ENCODE measurements at places on chromosomes 2 and 18. TPM values are rescaled to one million over a fixed set of nuclear protein-coding genes. Genes with fewer than 3 reads are reported as not detected.

PROKR1 gene
- polyA plus RNA-seq, result not detected

COLEC12 gene
- polyA plus RNA-seq, result not detected

IL18RAP gene
- polyA plus RNA-seq, result not detected

GPN1 gene
- 73.6 TPM for polyA plus RNA-seq

KCNS3 gene
- polyA plus RNA-seq, result not detected

CYTIP gene
- polyA plus RNA-seq, result 270 TPM

CAPN10 gene
- 8.4 TPM for polyA plus RNA-seq

DSG4 gene
- not detected for polyA plus RNA-seq

TANC1 gene
- not detected for polyA plus RNA-seq

PLB1 gene
- 0.47 TPM for polyA plus RNA-seq

DAW1 gene
- not detected for polyA plus RNA-seq

OTOS gene
- not detected for polyA plus RNA-seq

SH3BP4 gene
- polyA plus RNA-seq, result not detected

MAP3K19 gene
- polyA plus RNA-seq, result not detected

KCNE4 gene
- polyA plus RNA-seq, result not detected

MYO3B gene
- polyA plus RNA-seq, result not detected

ABCG5 gene
- polyA plus RNA-seq, result not detected

GRCh38 chr2:156505696-156506095 is 69.5 kb downstream of the GPD2 start:
- H3K36me3 ChIP-seq, result no peaks in the 10 kb centered on the region
- H3K4me3 ChIP-seq, result no peak overlapping the region
- no peak overlapping the region for H3K27ac ChIP-seq

DNA sequence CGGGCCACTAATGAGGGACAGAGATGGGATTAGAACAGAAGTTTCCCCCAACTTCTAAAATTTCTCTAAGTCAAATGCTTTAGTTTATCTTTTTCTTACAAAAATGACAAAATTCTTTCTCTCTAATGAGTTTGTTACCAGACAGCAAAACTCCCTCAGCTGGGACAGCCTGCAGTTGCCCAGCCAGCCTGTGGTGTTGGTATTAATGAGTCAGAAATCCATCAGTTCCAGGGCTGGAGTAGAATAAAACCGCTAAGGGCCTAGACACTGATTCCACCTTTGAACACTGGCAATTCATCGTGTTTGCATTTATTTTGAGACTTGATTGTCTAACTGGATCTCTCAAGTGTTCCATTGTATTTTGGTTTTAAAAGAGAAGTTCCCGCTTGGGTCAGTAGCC is 38.3 kb upstream of the SMAD2 start:
- H3K4me3 ChIP-seq, result no peak overlapping the region
- H3K27me3 ChIP-seq, result no peaks in the 10 kb centered on the region
- no peak for DNase-seq
- no peaks in the 10 kb centered on the region for H3K4me1 ChIP-seq
- H3K27ac ChIP-seq, result no peak overlapping the region

DNA sequence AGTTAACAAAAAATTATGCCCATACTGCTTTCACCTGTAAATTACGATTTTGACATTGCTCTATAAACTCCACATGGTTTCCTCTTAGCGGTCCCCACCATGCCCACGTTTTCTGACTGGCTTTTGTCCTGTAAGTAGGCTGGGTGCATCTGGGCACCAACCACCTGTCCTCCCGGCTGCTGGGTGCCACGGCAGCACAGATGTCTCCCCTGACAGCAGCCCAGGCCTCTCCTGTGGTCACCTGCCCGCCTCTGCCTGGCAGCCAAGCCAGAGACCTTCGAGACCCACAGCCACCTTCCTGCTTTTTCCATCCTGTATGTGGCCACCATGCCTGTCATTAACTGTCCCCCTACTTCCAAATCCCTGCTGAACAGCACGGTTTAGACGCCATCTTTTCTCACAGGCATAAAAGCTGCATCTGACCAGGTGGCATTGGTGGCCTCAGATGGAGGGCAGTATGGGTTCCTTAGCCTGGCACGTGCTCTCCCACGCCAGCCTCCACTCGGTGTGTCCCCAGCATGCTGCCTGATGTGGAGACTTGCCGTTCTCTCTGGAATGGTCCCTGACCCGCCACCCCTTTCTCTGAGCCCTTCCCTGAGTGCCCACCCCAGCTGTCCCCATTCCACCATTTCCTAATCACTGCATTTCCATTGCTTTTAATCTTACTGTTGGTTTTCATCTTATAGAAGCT is 18.9 kb downstream of the SNORC start:
- H3K27me3 ChIP-seq, result no peaks in the 10 kb centered on the region
- H3K4me3 ChIP-seq, result no peak overlapping the region
- no peak for DNase-seq
- no peaks in the 10 kb centered on the region for H3K4me1 ChIP-seq

- DNase-seq, result no peak
- H3K4me3 ChIP-seq, result no peak overlapping the region
- no peak overlapping the region for H3K27ac ChIP-seq
- no peaks in the 10 kb centered on the region for H3K4me1 ChIP-seq
- no peaks in the 10 kb centered on the region for H3K27me3 ChIP-seq
These were observed 219.4 kb downstream of the NAPG start for GRCh38 chr18:10745219-10745618.

DNA sequence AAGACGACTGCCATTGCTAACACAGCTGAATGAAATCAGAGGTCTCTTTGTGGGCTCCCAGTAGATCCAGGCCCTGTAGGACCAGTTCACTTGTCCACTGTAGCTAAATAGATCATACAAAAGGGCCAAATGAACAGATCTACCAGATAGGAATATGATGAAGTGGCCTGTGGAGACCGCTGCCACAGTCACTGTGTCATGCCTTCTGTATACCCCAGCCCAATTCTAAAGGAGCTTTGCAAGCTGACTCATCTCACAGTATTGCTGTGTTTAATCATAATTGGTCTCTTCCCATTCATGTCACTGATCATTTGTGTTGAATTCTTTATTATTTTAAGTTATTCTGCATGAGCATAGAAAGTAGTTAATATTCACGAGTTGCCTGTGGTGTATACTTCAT is 125.8 kb downstream of the MTCL1 start:
- no peaks in the 10 kb centered on the region for H3K36me3 ChIP-seq
- H3K27me3 ChIP-seq, result no peaks in the 10 kb centered on the region
- H3K4me3 ChIP-seq, result no peak overlapping the region
- H3K4me1 ChIP-seq, result no peaks in the 10 kb centered on the region
- no peak for DNase-seq

DNA sequence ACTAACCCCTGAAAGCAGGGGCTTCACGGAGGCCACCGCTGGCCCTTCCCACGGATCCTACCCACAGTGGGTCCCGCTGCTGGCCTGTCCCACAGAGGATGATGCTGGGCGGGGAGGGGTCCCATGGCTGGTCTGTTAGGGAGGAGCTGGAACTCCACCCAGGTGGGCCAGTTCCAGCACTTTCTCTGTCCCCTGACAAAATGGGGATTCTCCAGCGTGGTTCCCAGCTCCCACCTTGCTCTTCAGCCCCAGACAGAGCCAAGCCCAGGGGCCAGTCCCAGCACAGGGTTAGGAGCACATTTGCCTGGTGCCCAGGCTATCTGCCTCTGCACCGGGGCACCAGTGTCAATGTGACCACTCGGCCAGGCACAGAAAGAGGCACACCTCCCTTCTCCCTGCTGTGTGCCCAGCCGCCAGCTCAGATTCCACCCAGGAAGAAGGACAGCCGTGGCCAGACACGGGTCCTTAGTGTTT is 50.0 kb downstream of the ANKMY1 start:
- H3K4me1 ChIP-seq, result no peaks in the 10 kb centered on the region
- H3K27ac ChIP-seq, result no peak overlapping the region
- no peaks in the 10 kb centered on the region for H3K27me3 ChIP-seq
- H3K36me3 ChIP-seq, result peaks cover 6% of the 10 kb centered on the region

DNA sequence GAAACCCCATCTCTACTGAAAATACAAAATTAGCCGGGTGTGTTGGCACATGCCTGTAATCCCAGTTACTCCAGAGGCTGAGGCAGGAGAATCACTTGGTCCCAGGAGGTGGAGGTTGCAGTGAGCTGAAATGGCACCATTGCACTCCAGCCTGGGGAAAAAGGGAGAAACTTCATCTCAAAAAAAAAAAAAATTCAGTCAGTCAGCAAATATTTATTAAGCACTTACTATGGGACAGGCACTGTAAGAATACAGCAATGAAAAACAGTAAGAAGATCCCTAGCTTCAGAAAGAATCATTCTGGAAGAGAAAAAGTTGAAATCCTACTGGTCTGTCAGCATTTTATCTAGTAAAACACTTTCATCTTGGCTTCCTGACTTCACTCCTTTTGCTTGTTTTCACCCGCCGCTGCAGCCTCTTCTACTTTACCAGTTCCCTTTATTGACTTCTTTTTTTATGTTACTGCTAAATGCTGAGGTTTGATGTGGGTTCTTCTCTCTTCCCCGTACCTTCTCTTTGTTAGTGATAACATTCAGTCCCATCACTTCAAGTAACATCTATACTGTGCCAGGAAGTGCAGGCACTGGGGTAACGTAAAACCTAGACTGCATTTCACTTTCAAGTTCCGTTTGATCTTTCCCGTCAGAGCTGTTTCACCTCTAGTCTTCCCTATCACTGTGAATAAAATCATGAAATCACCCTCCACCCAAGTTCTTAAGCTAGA is 10.8 kb upstream of the TAF4B start:
- H3K36me3 ChIP-seq, result no peaks in the 10 kb centered on the region
- H3K27me3 ChIP-seq, result no peaks in the 10 kb centered on the region

GRCh38 chr2:45259138-45259537 is 249.9 kb upstream of the SIX2 start:
- no peaks in the 10 kb centered on the region for H3K4me1 ChIP-seq
- no peak for DNase-seq
- no peak overlapping the region for H3K4me3 ChIP-seq
- no peak overlapping the region for H3K27ac ChIP-seq
- H3K36me3 ChIP-seq, result no peaks in the 10 kb centered on the region

GRCh38 chr18:74251297-74252038 is 40.3 kb downstream of the CYB5A start:
- H3K4me3 ChIP-seq, result no peak overlapping the region
- no peaks in the 10 kb centered on the region for H3K27me3 ChIP-seq
- no peak for DNase-seq
- H3K36me3 ChIP-seq, result no peaks in the 10 kb centered on the region

- H3K27me3 ChIP-seq, result no peaks in the 10 kb centered on the region
- no peaks in the 10 kb centered on the region for H3K36me3 ChIP-seq
- no peaks in the 10 kb centered on the region for H3K4me1 ChIP-seq
These were observed 29.1 kb downstream of the REEP1 start for GRCh38 chr2:86308356-86308755.

GRCh38 chr18:23585897-23586248 is 433 bp downstream of the NPC1 start:
- H3K4me1 ChIP-seq, result peaks cover 32% of the 10 kb centered on the region
- H3K4me3 ChIP-seq, result peak overlapping the region; percentile 76
- H3K27me3 ChIP-seq, result no peaks in the 10 kb centered on the region
- no peak for DNase-seq

DNA sequence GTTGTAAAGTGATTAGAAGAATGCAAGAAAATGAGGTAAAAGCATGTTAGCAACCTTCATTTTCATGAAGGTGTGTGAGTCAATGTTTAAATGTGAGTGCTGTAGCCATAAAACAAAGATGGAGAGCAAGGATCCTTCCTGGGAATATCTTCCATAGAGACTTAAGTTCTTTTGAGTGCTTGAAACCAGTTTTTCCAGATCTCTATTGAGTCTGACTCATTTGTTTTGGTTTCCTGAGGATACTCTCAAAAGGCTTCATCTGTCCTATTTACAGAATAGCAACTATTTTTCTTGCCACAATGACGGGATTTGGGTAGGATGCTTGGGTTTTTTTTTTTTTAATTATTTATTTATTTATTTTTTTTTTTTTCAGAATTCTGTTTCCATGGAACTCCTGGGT is 45.9 kb upstream of the ASB1 start:
- H3K4me3 ChIP-seq, result no peak overlapping the region
- DNase-seq, result no peak
- no peaks in the 10 kb centered on the region for H3K36me3 ChIP-seq
- no peak overlapping the region for H3K27ac ChIP-seq

GRCh38 chr2:70201831-70202230 is 11.0 kb upstream of the C2orf42 start:
- H3K4me1 ChIP-seq, result no peaks in the 10 kb centered on the region
- no peak for DNase-seq
- H3K36me3 ChIP-seq, result no peaks in the 10 kb centered on the region
- H3K27me3 ChIP-seq, result no peaks in the 10 kb centered on the region

DNA sequence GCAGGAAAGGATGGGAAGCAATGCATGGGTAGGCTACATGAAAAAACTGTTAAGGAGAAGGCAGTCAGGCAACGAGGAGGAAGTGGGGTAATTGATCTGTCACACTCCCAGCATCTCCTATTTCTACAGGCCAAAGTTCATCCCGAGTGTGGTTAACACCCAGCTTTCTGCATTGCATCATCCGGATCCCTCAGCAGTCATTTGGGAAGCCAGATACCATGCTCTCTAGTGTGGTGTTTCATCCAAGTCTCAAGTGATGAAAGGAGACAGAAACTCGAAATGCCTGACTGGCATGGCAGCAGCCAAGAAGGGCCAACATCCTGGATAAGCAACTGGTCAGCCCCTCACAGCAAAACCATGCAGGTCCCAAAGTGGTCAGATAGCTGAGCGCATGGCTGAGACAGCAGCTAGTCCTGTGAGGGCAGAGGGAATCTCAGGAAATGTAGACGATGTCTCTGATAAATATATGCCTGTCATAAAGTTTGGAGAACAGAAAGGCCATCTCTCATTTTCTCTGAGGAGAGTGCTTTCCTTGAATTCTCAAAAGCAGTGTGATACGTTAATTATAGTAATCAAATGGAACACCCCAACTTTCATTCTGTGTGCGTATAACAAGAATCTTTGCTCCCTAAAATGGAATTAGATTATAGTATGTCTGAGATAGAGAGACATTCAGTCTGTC is 24.8 kb upstream of the HNRNPA3 start:
- no peak overlapping the region for H3K27ac ChIP-seq
- no peaks in the 10 kb centered on the region for H3K36me3 ChIP-seq
- no peaks in the 10 kb centered on the region for H3K27me3 ChIP-seq
- H3K4me3 ChIP-seq, result no peak overlapping the region
- no peak for DNase-seq
- no peaks in the 10 kb centered on the region for H3K4me1 ChIP-seq

- H3K36me3 ChIP-seq, result no peaks in the 10 kb centered on the region
- no peaks in the 10 kb centered on the region for H3K27me3 ChIP-seq
- no peak for DNase-seq
These were observed 374.2 kb downstream of the TDRD15 start for GRCh38 chr2:21498016-21498415.

GRCh38 chr2:231680992-231681852 is 27.1 kb upstream of the PTMA start:
- H3K4me1 ChIP-seq, result no peaks in the 10 kb centered on the region
- H3K27ac ChIP-seq, result no peak overlapping the region
- no peaks in the 10 kb centered on the region for H3K27me3 ChIP-seq
- H3K36me3 ChIP-seq, result no peaks in the 10 kb centered on the region
- H3K4me3 ChIP-seq, result no peak overlapping the region

Data from naive thymus-derived CD4-positive, alpha-beta T cell (primary cell).